ENCODE measurements at places on chromosomes 4 and X.

- DNase-seq: no peak
Observed at GRCh38 chr4:128980816-128981326, 112.5 kb downstream of the SCLT1 start.

GRCh38 chr4:55125087-55125721, at the start of gene KDR:
KDR (minus strand) TSS chr4:55125595; CDS start chr4:55125293, 302 bp downstream.
- DNase-seq: no peak

- no peak for DNase-seq
Observed at GRCh38 chr4:17811078-17811603, 362 bp downstream of the NCAPG start.

DNA sequence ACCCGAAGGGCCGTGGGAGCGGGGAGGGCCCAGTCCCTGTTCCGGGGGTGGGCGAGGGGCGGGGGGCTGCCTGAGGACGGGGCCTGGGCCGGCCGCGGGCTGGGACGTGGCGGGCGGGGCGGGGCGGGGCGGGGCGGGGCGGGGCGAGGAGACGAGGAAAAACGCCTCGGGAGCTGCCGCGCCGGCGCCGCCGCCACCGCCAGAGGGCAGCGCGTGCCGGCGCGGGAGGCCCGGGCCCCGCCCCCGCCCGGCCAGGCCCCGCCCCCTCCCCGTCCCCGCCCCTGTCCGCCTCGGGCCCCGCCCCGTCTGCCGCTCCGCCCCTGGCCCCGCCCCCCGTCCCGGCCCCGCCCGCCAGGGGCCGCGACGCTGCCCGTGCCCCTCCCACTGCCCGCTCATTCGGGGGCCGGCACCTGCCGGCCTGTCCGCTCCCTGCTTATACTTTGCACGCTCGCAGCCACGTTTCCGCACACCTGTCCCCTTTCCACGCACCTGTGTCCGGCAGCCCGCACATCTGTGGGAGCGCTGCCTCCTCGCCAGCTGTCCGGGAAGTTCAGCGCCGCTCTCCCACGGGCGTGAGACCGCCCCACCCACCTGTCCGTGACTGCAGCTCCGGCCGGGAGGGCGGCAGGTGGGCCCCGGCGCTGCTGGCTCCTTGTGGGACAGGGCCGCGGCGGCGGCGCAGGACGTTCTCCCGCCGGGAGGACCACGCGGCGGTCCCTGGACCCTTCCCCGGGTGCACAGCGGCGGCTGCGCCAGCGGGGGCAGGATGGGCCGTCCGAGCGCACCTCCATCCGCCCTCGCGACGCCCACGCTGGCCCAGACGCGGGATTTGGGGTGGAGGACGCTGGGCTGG, 1.7 kb upstream of the FGFRL1 start:
- DNase-seq: peak; percentile 67

GRCh38 chr4:117793845-117794480, 240.3 kb upstream of the NDST3 start:
- no peak for DNase-seq

- no peak for DNase-seq
Observed at GRCh38 chr4:108570993-108571569, 49.3 kb upstream of the RPL34 start.

GRCh38 chr4:113449410-113449974, 312.0 kb downstream of the CAMK2D start:
- no peak for DNase-seq

GRCh38 chrX:139766545-139766983, 58.6 kb upstream of the MCF2 start:
- DNase-seq: no peak

GRCh38 chrX:19096586-19096985, 25.7 kb downstream of the ADGRG2 start:
- no peak for DNase-seq

DNA sequence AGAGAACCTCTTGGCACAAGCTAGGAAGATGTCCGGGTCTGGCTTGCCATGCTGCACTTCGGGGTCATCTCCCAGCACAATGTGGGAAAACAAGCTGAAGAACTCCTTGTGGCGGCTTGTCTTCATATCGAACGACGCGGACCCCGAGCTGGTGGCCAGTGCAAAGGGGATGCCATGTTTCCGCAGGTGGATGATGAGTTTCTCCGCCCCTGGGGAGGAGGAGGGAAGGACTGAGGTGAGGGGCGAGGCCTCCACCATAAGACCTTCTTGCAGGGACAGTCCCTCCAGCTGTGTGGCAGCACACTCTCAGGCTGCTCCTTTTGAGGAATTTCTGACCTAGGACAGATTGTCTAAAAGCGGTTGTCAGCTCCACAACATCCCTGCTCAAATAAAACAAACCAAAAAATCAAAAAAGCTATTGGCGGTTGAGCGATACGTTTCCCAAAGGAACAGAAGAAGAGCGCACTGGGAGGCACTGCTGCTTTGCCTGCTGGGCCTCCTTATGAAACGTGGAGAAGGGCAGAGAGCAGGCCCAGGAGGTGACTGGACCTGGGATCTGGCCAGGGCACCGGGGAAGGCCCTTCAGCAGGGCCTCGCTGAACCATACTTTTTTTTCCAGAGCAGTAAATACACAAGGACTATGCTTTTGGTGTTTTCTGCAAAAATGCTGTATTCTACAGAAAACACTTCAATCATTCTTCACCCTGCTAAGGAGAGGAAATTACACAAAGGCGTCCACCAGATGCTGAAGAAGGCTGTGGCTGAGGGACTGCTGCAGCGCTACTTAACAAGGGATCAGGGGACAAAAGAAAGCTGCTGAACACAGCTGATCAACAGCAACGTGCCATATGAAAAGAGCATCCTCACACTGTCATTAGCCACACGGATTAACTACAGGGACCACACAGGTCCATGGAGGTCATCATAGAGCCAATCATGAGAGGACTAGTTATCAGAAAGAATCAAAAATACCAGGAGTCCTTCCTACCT, 70.0 kb upstream of the STS start:
- no peak for DNase-seq

DNA sequence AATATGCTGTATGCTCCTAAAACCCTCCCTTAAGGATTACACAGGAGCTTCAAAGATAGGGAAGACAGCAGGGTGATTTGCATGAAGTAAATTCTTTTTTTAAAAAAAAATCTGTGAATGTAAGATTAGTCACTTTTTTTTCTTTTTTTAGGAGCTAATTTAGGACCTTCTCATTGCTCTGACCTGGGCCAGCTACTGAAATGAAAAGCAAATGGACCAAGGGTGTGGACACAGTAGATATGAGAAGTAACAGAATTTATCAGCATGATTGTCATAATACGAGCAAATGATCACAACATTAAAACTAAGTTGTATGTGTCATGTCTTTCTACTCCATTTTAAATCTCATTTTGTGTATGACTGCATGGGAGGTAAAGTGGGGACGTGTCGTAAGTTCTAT, 6.6 kb upstream of the FGF5 start:
- no peak for DNase-seq

DNA sequence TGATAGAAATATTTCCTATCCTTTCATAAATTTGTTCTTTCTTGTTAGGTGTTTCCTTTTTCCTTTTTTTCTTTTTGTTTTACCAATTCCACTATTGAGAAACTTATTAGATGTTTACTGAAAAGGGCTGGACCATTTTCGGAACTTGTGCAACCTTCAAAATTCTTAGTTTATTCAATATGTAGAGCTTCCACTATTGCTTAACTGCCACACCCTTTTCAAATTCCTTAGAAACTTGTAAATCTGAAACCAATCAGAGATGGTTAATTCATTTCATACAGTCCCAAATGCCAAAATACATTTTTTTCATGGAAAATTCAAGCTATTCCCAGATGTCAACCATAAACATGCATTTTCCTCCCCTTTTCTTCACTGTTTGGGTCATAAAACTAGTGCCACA, 66.1 kb upstream of the SLC39A8 start:
- no peak for DNase-seq

DNA sequence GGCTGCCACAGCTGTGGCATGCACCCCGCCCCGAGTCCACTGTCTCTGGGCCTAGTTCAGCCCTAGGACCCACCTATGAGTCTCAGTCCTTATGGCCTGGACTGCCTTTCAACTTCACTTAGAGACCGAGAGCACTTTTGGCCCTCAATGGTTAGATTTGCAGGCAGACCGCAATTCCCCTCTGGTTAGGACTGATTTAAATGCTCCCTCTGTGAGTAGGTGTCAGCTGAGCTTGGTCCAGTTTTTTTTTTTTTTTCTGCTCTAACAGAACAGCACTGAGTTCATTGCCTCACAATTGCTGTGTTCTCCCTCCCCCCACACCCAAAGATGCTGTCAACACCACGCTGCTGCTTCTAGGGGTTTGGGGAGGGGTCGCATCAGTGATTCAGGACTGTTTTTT, 143.2 kb downstream of the BMP15 start:
- no peak for DNase-seq

DNA sequence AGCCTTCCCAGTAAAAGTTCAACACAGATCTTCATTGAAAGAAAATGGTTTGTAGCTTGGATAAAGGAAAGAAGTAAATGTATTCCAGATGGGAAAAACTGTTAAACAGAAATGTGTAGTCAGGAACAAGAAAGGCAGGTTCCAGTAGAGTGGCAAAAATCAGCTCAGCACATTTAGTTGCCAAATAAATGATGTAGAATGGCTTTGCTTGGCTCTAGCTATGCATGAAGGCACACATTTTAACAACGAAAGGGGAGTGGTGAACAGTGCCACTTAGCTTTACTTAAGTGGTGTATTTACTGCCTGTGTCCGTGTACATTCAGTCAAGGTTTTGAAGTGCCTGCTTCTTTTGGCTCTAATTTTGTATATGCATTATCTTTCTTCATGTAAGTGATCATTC, 644.5 kb upstream of the ATOH1 start:
- DNase-seq: no peak

- no peak for DNase-seq
Observed at GRCh38 chrX:134806707-134807038, 148.4 kb upstream of the PLAC1 start.

GRCh38 chr4:40933272-40934053, 183.7 kb downstream of the NSUN7 start:
- DNase-seq: no peak

DNA sequence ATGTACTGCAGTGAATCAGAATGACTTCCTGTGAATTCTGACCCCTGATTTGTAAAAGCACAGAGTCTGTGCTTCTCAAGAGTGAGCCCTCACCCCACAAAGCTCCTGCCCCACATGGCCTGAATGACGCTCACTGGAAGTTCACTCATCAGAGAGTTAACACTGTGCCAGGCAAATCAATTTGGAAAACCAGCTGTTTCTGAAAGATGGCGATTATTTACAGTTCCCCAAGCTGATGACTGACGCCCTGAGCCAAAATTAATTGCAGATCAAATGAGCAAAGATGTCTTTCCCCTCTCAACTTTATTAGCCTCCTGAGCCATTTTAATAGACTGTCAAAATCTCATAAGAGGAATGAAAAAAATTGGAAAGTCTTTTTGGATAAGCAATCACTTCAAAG, 118.0 kb downstream of the SLC2A9 start:
- DNase-seq: no peak

DNA sequence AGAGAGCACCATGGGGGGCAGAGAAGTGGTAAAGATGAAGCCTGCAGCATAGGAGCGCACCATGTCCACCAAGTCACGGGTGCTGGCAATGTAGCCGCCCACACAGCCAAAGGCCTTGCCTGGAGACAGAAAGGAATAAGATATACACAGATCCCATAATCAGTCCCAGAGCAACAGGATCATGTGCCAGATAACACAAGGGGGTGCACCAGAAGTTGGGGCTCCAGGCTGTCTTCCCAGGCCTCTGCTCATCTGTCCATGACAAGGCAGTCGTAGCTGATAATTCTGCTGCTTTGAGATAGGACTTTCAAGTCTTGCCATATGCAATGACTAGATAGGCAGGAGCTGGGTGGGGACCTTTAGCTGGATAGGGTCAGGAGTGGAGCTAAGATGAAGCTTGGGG, 14.7 kb downstream of the APEX2 start:
- DNase-seq: no peak

DNA sequence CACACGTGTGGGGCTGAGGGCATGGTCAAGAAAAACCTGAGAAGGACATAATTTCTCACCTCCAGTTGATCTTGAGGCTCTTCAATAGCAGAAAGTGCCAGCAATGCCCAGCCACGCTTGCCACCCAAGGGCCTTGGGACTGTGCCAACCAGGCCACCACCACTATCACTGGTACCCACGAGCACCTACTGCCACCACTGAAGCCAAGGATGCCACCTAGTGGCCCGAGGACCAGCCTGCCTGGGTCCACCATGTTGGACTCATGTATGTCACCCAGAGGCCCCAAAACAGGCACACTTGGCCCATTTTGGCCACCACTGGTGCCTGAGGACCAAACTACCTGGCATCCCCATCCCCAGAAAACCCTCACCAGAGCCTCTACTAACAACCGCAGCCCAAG, 191.8 kb downstream of the ADAM29 start:
- DNase-seq: no peak

- DNase-seq: no peak
Observed at GRCh38 chr4:39730072-39730471, 32.1 kb downstream of the UBE2K start.

GRCh38 chr4:48688953-48689352, 91.1 kb downstream of the FRYL start:
- no peak for DNase-seq

DNA sequence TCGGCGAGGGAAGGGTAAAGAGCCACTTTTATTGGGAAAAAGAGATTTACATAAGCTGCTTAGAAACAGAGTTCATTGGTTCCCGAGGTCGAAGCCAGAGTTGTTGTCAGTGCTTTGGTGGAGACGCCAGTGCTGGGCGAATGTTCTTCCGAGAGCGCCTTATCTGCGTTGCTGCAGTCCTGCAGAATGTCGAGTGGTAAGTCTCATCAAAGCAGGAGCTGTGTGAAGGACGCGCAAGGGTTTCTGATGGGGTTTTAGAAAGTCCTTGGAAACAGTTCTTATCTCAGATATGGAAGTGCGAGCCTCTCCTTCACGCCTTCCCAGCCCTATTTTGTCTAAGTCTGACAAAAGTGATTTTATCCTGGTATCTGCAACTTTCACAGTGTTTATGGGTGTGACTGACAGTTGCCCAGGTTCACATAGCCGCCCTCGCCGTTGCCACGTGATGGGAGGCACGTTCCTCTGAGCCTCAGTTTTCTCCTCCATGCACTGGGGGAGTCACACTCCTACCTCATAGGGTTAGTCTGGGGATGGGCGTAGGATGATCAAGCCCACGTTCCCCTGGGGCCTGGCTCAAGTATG, 47.3 kb upstream of the NSG1 start:
- DNase-seq: no peak

DNA sequence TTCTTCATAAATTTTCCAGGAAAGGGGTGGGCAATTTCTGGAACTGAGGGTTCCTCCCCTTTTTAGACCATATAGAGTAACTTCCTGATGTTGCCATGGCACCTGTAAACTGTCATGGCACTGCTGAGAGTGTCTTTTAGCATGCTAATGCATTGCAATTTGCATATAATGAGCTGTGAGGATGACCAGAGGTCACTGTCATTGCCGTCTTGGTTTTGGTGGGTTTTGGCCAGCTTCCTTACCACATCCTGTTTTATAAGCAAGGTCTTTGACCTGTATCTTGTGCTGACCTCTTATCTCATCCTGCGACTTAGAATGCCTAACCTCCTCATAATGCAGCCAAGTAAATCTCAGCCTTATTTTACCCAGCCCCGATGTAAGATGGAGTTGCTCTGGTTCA, 577.8 kb downstream of the NLGN4X start:
- DNase-seq: no peak

DNA sequence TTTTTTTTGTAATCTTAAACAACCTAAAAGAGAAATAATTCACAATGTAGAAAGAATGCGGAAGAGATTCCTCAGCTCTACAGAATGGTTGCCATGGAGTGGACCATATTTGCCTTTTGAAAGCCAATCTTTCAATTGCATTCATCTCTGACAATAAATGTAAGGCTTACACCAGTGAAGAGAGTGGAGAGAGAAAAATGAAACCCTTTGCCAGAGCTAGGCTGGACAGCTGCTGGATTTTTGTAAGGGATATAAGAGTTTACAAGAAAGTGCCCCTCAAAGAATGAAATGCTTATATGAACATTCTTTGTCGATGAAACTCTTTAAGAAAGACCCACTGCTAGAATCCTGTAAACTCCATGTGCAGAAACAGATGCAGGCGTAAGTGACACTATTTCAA, 66.0 kb upstream of the FAT1 start:
- DNase-seq: no peak
